ENCODE measurements at places on chromosomes 1 and 21.
A peak's percentile ranks its signal among the peaks of the same experiment; 100 is the strongest.

DNA sequence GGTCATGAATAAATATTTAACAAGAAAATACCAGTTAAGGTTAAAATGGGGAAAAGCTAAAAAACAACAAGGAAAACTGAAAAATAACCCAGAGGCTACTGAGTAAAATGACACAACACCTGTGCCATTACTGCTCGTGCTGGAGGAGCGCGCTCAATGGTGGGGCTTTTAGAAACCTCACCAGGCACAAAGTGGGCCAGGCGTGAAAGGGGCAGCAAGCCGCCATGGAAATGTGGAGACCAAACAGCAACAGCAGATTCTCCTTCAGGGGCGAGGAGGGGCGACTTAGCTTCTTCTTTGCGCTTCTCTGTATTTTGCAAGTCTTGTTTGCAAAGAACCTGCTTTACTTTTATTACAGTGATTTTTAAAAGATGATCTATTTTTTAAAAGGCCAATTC lies 18.9 kb upstream of the SPATC1L start:
- no peak for DNase-seq

DNA sequence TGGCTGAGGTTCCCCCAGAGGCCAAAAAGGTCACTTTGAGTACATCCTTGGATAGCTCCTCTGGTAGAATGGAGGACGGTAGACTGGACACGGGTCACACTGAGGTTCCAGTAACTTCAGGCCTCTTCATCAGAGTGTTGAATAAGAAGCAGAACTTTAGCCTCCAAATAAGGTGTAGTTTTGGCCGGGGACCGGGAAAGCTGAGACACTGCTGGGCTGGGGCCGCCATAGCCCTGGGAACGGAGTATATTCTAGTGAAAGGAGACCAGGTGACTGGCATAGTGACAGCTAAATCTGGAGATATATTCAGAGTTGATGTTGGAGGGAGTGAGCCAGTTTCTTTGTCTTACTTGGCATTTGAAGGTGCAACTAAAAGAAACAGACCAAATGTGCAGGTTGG lies 84.1 kb downstream of the EVA1C start:
- no peak for DNase-seq

GRCh38 chr21:15401331-15401730 lies 328.5 kb upstream of the USP25 start:
- no peak for DNase-seq

DNA sequence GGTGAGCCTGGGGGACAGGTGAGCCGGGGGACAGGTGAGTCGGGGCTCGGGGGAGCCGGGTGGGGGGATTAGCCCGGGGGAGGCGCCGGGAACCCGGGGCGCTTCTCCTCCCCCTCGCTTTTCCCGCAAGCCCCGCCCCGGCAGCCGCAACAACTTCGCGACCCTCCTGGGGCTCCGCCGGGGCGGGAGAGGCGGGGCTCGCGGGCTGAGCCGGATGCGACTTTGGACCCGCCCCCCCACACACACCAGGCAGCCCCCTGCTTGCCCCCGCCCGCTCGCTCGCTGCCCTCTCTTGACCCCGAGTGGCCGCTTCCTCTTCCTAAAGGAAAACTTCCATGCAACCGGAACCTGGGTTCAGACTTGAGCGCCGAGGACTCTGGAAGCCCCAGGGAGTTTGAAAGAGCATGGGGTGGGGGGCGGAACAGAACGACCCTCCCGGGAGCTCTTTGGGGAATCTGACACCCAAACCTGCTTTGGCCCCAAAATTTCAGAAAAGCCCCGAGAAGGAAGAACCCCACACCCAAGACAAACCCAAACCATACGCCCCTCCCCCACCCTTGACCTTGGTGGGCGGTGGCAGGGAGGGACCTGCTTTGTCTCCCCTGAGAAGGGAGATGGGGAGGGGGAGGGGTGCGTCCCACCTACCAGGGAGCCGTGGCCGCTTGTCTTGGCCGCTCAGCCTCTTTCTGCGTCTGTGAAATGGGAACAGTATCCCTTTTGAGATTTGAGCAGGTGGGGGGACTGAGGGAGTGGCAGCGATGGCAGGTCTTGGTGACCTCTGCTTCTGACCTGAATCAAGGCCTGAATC lies 550 bp downstream of the ARHGEF16 start:
- DNase-seq: no peak

DNA sequence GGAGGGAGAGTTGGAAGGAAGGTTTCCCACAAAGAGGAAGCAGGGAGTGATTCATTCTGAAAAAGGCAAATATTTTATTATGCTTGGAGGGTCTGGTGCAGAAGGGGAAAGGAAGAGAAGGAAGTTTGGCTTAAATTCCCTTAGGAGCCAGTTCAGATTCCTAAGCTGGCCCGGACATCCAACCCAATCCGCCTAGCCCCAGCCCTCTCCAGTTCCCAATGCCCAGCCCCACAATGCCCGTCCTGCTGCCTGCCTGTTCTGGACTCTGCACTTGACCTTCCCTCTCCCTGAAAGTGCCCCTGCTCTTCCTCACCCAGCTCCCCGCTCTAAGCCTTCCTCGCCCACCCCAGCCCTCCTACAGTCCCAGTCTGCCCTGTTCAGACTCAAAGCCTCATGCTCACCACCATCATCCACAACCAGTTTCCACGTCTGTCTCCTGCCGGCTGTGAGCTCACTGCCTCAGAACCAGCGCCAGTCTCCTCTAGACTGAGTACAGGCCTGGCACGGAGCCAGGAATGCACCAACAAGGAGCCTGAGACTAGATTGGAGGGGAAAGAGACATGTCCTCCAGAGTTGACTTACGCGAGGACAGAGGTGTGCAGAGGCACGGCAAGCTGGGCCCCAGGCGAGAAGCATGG lies 18.9 kb downstream of the CAPN2 start:
- no peak for DNase-seq

- DNase-seq: no peak
These were observed 3.5 kb downstream of the RAB42 start for GRCh38 chr1:28595412-28596191.

DNA sequence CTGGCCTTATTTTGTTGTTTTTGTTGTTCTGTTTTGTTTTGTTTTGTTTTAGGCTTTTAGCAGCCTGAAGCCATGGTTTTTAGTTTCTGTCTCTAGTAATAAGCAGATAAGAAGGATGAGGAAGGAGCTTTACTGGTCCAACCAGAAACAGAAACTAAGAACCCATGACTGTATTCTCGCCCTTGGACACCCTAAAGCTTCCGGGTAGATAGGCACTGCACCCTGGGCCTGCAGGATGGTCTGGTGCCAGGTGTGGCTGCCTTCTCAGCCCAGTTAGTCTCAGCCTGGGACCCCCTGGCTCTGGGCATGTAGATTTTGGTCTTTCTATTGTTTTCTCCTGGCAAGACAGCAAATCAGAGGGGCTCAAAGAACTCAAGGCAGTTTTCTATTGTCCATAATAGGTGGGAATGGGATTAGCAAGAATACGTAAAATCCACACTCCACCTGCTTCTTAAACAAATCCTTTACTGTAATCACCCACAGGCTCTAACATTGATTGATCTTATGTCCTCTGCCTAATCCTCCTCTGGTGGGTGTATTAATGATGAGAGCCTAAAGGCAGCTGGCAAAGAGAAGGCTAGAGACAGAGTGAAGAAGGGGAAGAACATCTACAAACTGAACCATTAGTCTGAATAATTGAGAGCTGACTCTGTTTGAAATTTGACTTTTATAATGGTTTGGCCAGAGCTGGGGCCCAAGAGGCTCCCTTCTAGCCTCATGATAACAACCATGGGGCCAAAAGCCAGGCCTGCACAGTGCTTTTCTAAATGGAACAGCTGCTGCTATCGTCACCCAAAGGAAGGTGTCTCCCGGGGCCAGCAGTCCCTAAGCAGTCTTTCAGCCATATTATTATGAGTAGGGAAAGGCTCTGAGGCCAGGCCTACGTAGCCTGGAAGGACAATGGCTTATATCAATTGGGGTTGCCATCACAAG lies 106.8 kb upstream of the ATP1A1 start:
- no peak for DNase-seq

GRCh38 chr1:41618066-41618825 lies 133.8 kb upstream of the EDN2 start:
- DNase-seq: no peak

DNA sequence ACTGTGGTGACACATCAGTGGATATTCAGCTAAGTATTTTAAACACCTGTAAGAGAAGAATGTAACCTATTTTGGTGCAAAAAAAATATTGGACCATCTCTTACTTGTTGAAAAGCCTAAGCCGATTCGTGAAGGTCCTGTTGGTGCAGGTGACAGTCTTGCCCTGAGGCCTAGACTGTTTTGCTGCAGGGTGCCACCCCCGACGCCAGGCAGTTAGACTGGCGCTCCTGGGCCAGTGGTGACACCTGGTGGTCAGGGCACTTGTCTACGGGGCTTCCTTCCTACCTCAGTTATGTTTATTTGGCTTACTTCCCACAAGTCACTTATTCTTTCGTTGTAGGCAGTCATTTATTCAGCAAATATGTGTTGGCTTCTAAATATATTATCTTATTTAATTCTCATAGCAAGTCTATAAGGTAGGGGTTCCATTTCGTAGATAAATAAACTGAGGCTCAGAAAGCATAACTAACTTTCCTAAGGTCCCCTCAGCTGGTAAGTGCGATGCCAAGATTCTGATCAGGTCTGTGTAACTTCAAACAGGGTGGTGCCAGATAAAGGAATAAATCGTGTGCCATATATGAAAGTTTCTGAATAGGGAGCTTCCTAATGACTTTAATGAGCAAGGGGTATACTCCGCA lies 1.9 kb downstream of the EEIG2 start:
- peak; percentile 74 for DNase-seq

DNA sequence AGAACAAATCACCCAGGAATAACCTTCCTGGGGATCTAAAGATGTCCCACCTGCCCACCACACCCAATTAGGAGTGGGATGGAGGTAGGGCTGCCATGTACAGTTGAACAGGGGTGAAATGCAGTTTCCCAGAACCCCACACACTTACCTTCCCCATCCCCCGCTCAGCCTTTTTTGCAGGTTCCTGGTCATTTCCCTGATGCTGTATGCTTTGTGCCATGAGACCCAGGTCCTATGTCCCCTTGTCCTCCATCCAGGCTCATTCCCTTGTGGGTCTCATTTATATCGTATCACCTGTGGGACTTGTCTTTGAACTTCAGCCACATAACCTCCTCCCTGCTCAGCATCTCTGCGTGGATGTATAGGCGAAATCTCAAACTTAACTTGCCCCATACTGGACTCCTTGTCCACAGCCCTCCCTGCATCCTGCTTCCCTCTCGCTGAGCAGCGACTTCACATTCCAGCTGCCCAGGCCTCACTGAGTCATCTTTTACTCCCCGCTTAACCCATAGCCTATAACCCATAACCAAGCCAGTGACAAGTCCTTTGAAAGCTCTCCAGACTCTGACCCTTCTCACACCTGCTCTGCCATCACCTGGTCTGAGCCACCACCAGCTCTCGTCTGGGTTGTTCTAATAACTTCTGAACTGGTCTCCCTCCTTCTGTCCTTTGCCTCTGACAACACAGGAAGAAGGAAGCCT lies 4.7 kb downstream of the LDLRAD2 start:
- DNase-seq: no peak

GRCh38 chr1:42838482-42839190 lies 7.8 kb upstream of the ZNF691 start:
- no peak for DNase-seq

DNA sequence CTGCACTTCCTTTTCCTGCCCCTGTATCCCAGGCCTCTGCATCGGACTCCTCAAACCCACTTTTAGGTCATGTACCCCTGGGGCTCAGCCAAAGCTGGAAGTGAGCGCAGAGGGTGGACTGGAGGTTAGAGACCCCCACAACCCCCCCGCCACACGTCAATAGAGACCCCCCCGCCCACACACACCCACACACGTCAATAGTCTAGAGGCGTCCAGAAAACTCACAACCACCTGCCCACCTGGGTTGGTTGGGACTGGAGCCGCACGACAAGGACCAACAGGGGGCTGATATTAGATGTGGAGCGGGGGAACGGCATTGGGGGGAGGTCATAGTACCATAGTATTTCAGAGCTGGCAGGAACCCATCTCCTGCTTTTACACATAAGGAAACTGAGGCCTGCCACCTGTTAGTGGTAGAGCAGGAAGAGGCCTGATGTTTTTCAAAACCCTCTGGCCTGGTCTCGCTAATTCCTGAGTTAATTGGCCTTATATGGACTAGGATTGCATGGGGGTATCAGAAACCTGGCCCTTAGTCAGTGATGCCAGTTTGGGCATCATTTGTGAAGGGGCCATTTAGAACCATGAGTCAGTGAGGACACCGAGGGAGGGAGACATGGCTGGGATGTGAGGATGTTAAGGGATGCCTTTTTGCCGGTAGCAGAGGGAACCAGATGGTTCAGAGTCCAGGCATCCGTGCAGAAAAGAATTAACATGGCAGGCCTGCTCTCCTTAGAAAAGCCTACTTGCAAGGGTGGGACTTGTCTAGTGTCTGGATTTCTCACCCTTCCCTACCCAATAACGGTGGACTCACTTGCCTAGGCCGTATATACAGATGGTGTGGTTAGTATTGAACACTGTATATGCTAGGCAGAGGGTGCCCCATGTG lies 1.1 kb downstream of the NENF start:
- DNase-seq: no peak

DNA sequence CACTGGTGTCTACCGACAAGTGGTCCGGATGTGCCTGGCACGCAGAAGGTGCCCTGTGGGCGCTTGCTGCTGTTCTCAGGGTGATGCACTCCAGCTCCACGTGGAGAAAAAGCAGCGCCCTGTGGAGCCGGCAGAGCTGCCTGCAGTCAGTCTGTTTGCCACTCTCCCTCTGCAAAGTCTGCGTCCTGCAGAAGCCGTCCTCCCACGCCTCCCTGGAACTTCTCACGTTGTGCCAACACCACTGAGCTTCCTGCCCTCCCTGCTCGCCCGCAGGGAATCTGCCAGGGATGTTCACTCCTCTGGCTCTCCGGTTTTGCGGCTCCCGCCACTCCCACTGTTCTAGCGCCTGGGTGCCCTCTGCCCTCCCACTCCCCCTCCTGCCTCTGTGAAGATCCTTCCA lies 19.8 kb upstream of the UBXN10 start:
- no peak for DNase-seq

DNA sequence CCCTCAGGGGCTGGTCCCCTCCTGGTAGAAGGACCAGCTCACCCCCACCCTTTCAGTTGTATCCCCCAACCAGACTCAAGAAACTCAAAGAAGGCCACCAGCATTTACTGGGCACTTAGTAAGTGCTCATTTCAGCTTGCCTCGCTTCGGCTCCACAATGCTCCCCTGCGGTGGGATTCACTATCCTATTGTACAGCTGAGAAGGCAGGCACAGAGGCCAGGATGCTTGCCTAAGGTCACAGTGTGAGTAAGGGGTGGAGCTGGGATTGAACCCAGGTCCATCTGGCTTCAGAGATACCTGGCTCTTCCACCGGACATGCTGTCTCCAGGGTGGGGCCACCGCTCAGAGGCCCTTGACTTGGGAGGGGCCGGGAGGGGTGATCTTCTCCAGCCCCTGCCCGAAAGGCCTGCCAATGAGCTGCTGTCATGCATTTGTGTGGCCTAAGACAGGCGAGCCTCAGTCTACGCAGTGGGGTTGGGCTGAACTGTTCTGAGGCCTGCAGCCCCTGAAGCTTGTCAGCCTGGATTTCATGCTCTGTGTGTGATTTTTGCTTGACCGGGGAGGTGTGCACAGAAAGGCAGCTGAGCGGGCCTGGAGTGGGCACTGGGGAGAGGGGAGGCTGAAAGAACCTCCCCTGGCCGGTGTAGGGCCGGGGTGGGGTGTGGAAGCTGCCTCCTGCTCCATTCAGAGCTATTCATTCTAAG lies 48.1 kb downstream of the DMRTB1 start:
- no peak for DNase-seq
